ENCODE measurements at places on chromosomes 6 and 20.

- DNase-seq = no peak
These were observed 135.5 kb upstream of the SUPT3H start for GRCh38 chr6:45513213-45513618.

DNA sequence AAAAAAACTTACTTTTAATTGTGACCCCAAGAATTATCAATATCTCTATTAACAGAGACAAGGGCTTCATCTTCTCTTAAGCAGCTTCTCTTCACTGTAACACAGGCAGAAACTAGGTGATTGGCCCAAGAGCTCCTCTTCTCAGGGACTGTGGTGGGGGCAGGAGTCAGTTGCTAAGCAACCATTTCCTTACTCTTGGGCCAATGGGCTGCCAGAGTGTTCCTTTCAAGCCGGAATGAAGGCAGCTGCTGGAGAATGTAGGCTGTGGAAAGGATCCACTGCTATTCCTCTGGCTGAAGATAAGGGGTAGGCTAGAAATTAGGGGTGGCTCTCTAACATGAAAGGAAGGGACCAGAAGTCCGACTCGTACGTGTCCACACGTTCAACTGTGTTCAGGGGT lies at the start of gene SEL1L2:
SEL1L2 (minus strand) TSS at position 150 of the 400 bp plus-strand sequence; CDS start at position 70, 80 bp downstream.
- no peak for DNase-seq

DNA sequence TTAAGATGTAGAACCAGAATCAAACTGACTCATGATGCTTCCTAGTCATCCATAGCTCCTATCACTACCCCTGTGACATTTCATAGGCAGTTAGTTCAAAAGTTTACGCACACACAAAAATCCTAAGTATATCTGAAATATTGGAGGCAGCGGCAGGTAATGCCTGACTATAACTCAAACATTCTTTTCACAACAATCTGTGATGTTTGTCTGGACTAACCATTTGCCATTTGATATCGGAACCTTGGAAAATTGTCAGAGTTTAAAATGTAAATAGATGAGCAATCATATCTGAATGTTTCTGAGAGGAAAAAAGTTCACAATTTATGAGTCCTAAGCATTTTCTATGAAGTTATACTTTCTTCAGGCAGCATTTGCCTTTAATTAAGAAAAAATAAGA lies 1078.2 kb downstream of the EPHA7 start:
- DNase-seq = no peak

DNA sequence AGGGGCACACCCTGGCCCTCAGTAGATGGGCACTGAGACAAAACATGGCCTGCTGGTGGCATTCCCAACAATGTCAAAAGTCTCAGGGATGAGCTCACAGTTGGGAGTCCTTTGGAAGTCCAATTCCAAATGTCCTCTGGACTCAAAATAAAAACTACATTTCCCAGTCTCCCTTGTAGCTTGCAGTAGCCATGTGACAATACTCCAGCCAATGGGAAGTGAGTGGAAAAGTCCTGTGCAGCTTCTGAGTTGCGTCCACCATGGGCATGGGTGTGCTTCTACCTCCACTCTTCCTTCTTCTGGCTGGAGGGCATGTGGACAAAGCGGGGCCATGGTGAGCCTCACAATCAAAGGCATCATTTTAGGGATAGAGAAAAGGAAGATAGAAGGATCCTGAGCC lies 5.8 kb upstream of the ADAM33 start:
- no peak for DNase-seq

GRCh38 chr20:5770231-5770986 lies 20.2 kb downstream of the SHLD1 start:
- DNase-seq = no peak

DNA sequence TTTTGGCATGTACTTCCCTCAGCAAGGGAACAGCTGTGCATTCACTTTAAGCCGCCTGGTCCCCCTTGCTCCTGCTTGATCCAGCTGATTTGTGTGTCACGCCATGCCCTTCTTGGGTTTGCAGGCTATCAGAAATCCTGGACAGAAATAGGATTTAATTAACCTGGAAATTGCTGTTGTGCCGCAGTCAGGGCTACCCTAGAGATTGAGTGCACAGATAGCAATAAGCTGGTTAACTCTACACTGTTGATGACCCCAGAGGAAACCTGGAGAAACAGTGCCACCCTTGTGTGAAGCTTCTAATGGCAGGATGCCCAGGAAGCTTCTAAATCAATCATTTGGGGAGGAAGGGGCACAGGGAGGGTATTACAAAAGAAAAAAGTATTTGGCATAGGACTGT lies 199.0 kb downstream of the JARID2 start:
- DNase-seq = no peak

DNA sequence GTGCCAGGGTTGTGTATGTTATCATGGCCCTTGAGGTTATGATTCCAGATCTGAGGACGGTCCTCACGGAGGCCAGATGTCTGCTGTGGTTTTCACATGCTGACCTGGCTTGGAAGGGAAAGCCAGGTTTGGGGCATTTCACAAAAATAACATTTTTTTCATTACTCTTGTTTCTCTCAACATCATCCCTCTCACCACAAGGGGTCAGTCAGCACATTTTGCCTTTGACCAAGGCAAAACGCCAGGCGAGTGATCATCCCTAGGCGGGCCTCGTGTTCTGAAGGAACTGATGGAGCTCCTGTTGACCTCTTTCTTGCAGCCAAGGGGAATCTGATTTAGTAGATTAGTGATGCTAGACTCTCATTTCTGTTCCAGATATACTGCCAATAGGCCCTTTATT lies 133.5 kb downstream of the TBC1D7 start:
- no peak for DNase-seq

DNA sequence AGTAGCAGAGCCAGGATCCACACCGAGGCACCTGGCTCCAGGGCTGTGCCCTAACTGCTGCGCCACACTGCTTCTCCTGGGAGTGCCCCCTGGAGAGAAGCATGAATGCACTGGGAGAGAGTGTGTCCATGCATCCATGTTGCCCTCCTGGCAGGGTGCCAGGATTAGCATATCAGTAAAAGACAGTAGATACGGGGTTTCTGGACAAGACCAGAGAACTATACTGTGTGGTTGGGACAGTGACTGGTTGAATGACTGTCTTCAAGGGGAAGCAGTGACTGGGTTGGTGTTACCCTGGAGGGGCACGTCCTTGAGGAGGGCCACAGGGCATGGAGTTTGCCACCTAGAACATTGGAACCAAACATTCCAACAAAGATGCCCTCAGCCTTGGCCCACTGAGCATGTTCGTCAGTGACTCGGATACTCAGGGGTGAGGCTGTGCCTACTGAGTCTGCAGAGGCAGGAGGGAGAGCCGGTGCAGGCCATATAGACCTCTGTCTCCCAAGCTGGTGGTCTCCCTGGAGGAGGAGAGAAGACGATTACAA lies 288.8 kb downstream of the CDC5L start:
- no peak for DNase-seq

- DNase-seq = no peak
These were observed 22.3 kb downstream of the TTLL2 start for GRCh38 chr6:167347226-167347625.

DNA sequence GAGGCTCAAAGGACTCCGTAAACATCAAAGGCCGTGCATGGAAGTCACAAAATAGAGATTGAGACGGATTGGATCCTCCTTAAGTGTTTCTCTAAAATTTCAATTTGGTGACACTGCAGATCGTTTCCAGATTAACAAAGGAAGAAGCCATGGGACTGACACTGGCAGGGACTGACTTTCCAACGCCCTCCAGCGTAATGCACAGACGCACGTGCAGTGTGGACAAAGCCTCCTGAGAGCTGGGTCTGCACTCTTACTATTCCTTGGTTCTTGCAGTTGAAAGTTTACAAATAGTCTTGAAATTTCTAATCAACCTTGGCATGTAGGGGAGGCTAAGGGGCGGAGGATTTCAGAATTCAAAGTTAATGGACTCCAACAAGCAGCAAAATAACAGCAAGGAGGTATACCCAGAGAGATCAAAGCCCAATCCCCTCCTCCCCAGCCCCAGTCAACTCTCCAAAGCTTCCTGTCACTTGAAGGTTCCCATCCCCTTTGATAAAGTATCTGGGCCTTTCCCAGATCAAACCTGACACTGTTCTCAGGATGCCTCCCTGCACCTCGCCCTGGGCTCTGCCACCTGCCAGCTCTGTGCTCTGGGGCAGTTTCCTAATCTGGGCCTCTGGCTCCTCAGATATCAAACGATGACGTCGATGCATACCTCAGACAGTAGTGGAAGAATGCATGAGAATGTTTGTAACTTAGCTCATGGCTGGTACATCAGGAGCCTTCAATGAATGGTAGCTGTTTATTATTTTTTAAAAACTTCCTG lies 106.5 kb upstream of the TRAF3IP2 start:
- no peak for DNase-seq

- no peak for DNase-seq
These were observed 56.7 kb downstream of the VEGFA start for GRCh38 chr6:43826730-43827129.

GRCh38 chr6:46772762-46773161 lies 20.4 kb upstream of the MEP1A start:
- no peak for DNase-seq

DNA sequence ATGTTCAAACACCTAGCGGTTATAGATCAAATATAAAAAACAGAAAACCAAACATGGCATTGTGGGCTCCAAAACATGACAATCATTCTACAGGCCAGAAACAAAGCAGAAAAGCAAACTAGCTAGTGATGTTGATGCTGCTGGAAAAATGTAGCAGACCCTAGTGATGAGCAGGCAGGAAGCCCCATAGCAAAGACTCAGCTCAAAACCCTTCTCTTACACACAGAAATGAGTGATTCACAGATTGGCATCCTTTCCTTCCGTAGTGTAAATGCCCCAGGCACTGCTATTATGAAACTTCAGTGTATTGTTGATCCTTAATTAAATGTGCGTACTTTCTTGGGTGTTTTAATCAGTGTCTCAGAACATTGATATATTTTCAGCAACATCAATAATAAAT lies 425.1 kb downstream of the UTRN start:
- DNase-seq = no peak

GRCh38 chr6:119547024-119547423 lies 197.5 kb upstream of the MAN1A1 start:
- no peak for DNase-seq

GRCh38 chr6:89388846-89389245 lies 23.2 kb downstream of the RRAGD start:
- no peak for DNase-seq

DNA sequence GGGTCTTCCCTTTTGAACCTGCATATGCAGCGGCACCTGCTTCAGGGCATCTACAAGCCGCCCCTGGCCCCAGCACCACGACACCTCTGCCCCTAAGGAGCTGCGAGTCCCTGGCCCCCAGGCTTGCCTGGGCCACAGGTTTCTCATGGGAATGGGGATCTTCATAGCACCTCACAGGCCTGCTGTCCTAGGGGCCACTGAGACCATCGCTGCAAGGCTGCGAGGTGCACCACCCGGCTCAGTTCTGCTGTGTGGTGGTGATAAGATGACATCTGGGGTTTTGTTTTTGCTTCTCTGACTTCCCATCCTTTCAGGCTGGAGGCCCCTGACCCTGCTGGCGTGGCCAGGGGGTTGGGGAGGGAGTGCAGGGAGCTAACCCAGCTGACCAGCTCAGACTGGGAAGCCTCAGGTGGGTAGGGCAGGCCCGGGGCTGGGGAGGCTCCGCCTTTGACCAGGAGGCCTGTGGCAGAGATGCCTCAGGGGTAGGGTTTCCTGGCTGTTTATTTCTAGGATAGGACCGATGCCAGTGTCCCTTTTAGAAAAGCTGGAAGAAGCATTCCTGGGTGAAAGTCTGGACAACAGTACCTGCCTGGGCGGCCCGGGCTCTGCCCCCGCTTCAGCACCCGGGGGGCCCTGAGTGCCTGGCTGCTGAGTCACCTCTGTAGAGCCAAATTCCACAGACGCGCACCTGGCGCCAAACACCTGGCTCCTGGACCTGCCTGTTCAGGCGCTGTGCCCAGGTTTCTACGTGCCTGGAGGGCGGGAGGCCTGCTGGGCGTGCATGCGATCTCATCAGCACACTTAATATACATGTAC lies 264.7 kb downstream of the DLL1 start:
- no peak for DNase-seq

GRCh38 chr6:13024616-13025015 lies 303.7 kb downstream of the TBC1D7 start:
- no peak for DNase-seq

- DNase-seq = no peak
These were observed 42.1 kb downstream of the GFRA4 start for GRCh38 chr20:3621111-3621510.
